PC-9 (cell line): ENCODE measurements at places on chromosomes 2 and 18. TPM values are rescaled to one million over a fixed set of nuclear protein-coding genes. Genes with fewer than 3 reads are reported as not detected.

Gene ABCG8
- total RNA-seq, result not detected in 2 replicates

Gene NDC80
- 71.7 and 89.2 TPM in 2 replicates for total RNA-seq

Gene TUBA4B
- total RNA-seq, result not detected in 2 replicates

Gene ME2
- 24.6 and 27.9 TPM in 2 replicates for total RNA-seq

Gene ATP6V1B1
- total RNA-seq, result 7.8 and 13.9 TPM in 2 replicates

Gene CRYBA2
- not detected in 2 replicates for total RNA-seq

Gene TGFA
- total RNA-seq, result 27.7 and 36.4 TPM in 2 replicates

Gene CYP1B1
- 36.3 and 39.4 TPM in 2 replicates for total RNA-seq

Gene PRSS56
- total RNA-seq, result not detected in 2 replicates

Gene DLGAP1
- total RNA-seq, result 0.13 TPM in 1 of 2 replicates, not detected in the other

Gene TFCP2L1
- total RNA-seq, result 4.6 and 7.0 TPM in 2 replicates

Gene PSMA8
- not detected in 2 replicates for total RNA-seq

Gene GPR39
- 14.1 and 20.9 TPM in 2 replicates for total RNA-seq

Gene C2orf66
- total RNA-seq, result 0.22 TPM in 1 of 2 replicates, not detected in the other

Gene NEB
- total RNA-seq, result 0.15 TPM in 1 of 2 replicates, not detected in the other

Gene IL18RAP
- not detected in 2 replicates for total RNA-seq
